ENCODE measurements at places on chromosomes 2 and 18. TPM values are rescaled to one million over a fixed set of nuclear protein-coding genes. Genes with fewer than 3 reads are reported as not detected.

The NEU2 gene
- polyA plus RNA-seq = not detected

The FBXO15 gene
- polyA plus RNA-seq = 0.56 TPM

DNA sequence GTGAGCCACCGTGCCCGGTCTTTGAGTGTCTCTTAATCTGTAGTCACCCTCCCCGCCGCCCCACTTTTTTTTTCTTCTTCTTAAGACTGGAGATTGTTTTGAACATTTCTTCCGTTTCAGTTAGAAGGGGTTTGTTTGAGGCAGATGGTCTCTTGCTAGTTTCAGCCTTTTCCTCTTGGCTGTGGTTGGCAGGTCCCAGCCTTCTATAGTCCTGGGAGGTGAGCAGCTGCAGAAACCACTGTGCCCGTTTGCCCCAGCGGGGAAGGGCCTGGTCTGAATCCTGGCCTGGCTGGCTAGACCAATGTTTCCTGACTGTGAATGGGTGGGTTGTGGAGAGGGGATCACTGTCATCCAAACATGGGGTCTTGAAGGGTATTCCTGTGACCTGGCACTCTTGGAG, 30.1 kb upstream of the MCFD2 start:
- DNase-seq = no peak

- DNase-seq = no peak
These were observed 7.3 kb downstream of the SIX2 start for GRCh38 chr2:45001869-45002385.
